Frontal cortex (tissue), 4 donors: ENCODE measurements at places on chromosomes 5 and 9. TPM values are rescaled to one million over a fixed set of nuclear protein-coding genes. Genes with fewer than 3 reads are reported as not detected.

DNA sequence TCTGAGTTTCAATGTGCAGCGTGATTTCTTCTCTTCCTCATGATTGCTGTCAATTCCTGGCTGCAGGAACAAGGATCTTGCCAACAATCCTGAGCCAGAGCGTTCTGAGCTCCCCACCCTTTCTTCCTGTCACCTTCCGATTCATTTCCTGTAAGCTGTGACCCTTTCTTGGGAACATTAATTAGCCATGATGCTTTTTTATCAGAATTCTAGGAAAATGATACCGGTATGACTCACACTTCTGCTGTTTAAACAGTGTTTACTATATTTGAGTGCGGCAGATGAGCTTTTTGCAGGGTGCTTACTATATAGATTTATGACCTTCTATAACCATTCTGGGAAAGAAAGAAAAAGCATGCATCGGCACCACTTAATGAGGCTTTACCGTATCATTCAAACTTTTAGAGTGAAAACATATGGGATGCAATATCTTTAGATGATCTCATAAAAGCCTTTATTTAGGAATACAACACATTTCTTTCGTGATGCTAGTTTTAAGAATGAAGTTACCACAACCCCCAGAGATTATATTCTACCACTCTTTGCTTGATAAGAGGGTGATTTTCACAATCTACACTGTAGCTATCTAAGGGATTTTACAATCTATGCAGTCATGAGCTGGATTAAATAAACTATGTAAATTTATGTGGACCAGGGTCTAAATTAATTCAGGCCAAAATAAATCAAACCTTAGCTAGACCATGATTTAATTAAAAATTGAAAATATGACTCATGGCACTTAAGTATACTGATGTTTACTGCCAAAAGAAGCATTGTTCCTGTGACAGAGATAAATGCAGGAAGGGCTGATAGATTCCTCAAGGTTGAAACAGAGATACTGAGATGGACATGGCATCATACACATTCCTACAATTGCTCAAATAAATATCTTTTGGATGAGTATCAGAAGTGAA lies 38.0 kb upstream of the OSMR start:
- no peak for DNase-seq

DNA sequence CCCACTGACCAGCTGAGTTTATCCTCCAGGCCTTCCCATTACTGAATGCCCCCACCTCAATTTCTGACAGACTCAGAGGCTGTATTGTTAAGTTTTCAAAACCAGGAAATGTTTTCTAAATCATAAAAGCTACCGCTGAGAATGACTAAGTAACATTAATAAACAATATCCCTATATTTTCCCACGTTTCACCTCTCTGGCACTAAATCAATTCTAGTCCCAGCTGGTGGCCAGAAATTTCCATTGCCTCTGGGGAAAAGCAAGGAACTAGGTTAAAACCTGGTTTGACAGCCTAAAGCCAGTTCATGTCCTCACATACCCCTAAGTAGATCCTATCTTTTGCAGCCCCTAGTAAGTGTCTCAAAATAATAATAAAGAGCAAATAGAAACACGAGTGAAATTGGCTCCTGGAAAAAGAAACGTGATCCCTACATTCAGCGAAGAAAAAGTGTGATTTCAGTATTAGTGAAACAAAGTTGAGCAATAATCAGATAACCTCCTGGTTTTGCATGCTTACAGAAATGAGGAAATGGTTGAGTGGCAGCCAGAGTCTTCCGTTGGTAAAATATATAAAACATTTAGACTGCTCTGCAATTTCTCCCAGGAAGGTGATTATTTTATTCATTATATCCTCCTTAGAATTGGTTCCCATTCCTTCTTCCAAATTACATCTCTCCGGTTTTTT lies 110.9 kb downstream of the ESM1 start:
- no peak for DNase-seq

DNA sequence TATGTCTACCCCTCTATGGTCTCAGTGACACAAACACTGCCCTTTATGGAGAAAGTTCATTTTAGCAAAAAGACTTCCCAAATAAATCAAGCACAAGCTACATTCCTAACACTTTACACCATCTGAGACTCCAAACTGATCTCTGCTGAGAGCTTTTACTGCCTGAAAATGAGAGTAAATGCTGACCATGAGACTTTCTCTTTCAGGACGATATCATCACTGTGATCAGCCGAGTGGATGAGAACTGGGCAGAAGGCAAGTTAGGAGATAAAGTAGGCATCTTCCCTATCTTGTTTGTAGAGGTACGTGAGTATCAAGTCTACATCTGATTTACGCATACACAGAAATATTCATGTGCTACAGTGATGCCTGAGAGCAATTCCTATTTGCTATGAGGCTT lies 67.5 kb downstream of the SH3RF2 start:
- no peak for DNase-seq

DNA sequence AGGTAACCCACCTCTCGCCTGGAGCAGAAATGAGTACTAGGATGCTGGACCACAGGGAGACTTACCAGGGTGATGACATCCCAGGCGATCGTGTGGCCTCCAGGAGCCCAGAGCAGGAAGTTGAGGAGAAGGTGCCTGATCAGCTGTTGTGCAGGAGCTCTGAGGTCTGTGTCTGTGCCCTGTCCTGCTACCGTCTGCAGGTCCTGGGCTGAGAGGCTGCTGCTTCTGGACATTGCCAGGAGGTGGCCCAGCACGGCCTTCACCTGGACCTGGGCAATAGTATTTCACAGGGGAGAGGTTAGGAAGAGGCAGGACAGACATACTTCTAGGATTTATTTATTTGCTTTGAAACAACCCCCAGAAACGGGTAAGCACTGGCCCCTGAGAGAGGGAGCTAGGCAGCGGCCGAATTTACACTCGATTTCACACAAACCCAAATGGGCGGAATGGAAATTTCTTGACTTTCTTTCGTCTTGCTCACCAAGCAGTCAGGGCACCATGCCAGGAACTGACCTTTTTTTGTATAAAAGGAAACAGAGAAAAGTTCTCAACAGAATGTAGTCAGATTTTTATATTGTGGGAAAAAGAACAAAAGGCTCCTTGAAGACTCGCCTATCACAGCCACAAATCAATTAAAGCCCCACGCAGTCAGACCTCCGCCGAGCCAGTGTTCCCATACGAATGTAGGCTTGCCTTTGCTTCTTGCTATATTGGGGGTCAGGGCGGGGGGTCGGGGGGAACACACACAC lies 210.3 kb downstream of the FANCC start:
- DNase-seq, result no peak

Gene INSL4
- not detected for total RNA-seq

DNA sequence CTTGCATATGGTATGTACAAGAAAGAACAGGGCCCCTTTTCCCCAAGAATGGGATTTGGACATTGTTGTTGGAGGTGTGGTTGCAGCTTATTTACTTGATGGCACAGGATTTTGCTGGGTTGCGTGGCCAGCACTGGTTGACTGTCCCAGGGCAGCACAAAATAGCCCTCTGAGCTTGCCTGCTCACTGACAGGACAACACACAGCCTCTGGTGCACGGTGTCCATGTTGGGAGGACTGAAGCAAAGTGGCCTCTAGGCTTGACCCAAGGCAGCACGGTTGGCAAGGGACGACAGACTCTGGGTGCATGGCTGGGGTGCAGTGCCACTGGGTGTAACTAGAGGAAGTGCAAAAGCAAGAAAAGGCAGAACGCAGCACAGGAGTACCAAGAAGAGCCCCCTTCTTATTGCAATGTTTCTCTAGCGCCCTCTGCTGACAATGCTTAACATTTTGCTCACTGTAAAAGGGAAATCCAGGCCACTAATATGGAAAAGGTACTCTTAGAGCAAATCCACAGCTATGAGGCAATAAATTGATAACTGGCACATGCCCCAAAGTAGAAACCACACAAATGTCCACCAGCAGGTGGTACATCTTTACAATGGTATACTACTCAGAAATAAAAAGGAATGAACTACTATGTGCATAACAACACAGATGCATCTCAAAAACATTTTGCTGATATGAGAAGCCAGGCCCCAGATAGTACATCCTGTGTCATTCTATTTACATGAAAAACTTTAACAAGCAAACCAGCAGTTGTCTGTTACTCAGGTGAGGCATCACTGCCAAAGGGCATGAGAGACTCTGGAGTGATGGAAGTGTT lies 47.4 kb upstream of the BARX1 start:
- DNase-seq, result no peak

Gene KIAA1958
- total RNA-seq, result 10.6 TPM

DNA sequence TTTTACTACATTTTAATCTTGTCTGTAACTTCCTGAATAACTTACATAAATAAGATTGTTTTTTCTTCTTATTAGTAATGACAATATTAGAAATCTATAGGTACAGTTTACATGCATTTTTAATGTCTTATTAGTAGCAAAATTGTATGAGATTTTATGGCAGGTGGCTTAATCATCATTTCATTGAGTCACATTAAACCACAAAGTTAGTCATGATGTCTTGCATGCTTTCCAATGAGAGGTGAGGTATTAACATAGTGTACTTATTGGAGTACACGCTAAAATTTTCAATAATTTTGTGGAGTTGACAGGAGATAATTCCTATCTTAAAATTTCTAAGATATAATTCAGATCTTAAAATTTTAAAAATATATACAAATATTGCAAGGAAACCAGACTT lies 989.6 kb upstream of the ARRDC3 start:
- DNase-seq, result no peak

Gene AIF1L
- total RNA-seq, result 16.3 TPM

Gene AKNA
- total RNA-seq, result 3.3 TPM

Gene PCA3
- 0.82 TPM for total RNA-seq

Gene PRSS3
- 1.2 TPM for total RNA-seq

DNA sequence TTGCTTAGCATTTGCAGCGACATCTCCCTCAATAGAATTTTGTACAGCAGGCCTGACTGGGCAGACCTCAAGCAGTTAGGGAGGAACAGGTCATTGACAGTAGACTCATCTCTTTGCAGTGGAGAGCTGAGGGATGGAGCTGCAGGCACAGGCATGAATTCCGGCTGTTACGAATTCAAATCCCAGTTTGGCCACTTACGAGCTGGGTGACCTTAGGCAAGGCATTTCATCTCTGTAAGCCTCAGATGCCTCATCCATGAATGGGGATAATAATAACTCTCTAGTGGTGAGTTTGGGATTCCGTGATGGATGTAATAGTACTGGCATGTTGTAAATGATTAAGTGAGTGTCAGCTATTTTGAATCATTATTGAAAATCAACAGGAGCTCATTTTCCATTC lies 195.3 kb downstream of the SEMA6A start:
- DNase-seq, result no peak

Gene ENTR1
- 20.0 TPM for total RNA-seq

- DNase-seq, result no peak
Measured at GRCh38 chr5:159187719-159188118, 21.6 kb downstream of the RNF145 start.

DNA sequence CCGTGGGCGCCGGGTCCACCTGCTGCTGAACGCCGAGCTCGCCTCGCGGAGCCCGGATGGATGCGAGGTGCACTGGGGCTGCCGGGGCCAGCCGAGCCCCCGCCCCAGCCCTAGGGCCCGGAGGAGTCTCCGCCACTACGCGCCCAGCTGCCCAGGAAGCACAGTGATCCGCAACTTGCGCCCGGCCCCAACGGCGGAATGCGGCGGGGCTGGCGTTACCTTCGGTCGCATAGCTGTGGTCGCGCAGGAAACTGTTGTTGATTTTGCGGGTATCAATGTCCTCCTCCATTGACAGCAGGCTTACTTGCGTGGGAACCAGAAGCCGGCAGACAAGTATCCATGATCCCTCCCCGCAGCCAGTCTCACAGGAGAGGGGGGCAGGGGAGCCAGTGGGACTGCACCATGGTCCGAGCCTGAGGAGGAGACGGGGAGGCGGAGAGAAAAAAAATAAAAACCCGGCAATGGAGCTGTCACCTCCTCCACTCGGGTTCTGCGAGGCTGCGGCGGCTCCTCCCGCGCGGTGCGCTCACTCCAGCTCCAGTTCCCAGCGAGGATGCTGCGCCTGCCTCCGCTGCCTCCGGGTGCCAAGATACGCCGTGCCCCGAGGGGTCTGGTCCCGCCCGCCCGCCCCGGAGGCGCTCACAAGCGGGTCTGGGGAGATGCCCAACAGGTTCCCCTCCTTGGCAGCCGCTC lies 628 bp downstream of the PPP2R2B start:
- DNase-seq, result peak; percentile 55

Gene IL5
- total RNA-seq, result not detected

Gene USP20
- total RNA-seq, result 11.8 TPM

DNA sequence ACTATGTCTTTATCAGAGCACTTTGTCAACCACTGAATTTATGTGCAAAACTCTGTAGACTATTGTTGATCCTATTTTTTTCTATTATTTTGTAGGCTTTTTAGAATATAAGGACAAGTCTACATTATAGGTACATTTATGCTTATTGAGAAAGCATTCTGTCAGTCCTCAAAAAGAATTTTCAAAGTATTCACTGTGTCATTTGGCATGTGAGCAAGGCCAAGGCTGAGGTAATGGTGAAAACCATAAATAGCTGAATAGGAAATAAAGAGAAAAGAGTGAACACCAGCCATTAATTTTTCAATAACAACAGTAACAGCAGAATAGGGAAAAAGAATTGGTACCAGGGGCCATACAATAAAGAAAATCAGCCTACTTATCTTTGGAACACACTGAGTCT lies 21.0 kb downstream of the SKIC3 start:
- DNase-seq, result no peak

Gene LCN6
- total RNA-seq, result not detected

DNA sequence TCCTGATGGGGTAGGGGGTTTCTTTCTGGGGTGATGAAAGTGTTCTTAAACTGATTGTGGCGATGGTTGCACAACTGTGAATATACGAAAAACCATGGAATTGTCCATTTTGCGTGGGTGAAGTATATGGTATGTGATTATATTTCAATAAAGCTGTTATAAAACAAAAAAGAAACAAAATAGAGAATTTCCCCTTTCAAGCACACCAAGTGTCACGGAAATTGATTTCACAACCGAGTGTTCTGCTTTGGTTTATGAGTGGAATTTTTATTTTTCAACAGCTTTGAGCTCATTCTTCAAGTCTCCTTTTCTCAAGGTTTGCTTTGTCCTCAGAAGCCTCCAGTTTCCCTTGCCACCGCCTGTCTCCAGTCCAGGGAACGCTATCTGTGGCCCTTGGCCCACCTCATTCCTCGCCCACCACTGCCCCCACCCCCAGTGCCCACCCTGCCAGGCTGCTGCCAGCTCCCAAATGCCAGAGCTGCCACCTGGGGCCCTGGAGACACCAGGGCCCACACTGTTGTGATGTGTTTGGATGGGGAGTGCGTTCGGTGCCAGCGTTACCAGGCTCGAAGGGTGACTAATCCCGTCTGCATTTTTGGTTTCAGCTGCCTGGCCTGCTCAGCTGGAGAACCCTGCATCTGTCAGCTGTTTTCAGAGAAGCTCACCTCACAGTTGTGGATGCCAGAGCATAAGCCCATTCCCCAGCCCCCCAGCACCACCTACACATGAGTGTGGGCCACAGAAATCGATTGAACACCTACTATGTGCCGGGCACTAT lies 30.4 kb downstream of the DUSP1 start:
- no peak for DNase-seq
